ENCODE measurements at places on chromosomes 11 and 22. TPM values are rescaled to one million over a fixed set of nuclear protein-coding genes. Genes with fewer than 3 reads are reported as not detected.
A peak's percentile ranks its signal among the peaks of the same experiment; 100 is the strongest.

- DNase-seq: no peak
Measured at GRCh38 chr22:30201945-30202344, 44.6 kb downstream of the LIF start.

CHEK2 gene
- total RNA-seq: 44.2 TPM

GRCh38 chr11:1130276-1131032, 27.3 kb upstream of the MUC5AC start:
- no peak for DNase-seq

DNA sequence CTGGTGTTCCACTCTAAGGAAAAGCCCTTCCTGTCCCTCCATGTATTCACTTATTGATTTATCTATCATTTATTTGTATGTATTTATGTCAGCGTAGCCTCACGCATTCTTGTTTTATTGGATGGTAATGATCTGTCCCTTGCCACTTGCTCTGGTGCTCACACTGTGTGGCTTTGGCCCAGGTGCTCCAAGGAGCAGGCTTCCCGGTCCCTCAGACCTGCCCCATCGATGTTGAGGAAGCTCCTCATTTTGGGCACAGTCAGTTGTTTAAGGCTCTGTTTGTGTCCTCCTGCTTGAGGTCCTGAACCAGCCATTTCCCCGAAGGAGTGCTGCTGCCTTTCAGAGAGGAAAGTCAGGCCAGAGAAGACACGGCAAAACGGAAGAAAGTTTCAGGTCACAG, 1485.4 kb downstream of the TBC1D22A start:
- no peak for DNase-seq

DNA sequence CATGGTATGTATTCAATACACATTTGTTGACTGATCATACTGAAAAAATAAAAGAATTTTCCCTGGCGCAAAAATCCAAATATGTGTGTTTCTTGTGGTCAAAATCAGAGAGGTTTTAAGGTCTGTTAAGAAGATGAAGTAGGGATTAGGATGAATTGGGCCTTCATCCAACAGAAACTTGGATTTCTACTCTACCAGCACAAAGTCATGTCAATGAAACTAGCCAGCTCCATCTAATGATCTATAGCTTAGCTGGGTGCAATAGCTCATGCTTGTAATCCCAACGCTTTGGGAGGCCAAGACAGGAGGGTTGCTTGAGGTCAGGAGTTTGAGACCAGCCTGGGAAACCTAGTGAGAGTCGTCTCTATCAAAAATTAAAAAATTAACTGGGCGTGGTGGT, 65.5 kb downstream of the USP35 start:
- no peak for DNase-seq

GRCh38 chr11:36037031-36037430, 93.2 kb downstream of the LDLRAD3 start:
- no peak for DNase-seq

- peak; percentile 87 for DNase-seq
Measured at GRCh38 chr11:62542750-62543567, 3.6 kb downstream of the AHNAK start.

- no peak for DNase-seq
Measured at GRCh38 chr11:95506777-95507176, 275.8 kb upstream of the SESN3 start.

DNA sequence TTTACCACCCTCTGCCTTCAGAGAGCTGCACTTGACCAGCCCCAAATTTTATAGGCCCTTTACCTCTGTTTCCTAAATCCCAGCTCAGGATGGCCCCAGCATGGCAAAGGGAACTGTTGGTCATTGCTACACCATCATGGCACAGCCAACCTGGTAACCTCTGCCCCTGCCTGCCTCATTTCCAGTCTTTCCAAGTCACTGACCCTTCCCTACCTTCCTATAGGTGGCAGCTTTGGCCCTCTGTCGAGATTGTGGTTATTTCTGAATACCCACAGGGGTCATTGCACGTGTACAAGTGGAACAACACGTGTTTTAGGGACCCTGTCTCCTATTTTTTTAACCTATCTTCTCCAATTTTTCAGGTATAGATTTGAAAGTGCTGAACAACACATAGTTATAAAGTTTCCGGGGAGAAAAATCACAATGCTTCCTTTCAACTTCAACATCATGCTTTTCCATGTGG, 2.8 kb downstream of the GALNT18 start:
- DNase-seq: peak; percentile 7

ACRV1 gene
- total RNA-seq: not detected

DNA sequence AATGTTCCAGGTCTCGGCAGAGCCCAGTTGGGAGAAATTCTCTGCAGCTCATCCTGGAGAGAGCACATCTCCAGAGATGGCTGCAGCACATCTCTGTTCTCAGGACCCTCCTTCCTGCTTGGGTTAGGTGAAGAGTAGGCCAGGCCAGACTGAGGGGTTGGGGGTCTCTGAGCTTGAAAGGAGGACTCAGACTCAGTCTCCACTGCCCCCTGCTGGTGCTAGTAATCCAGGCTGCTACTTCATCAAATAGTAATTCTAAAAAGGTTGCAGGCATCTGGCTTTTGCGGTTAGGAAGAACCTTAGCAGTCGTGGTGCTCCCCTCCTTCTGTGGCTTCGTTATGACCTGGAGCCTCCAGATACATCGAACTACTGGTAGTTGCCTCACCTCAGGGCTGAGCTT, 9.7 kb downstream of the TUB start:
- peak; percentile 22 for DNase-seq

DNA sequence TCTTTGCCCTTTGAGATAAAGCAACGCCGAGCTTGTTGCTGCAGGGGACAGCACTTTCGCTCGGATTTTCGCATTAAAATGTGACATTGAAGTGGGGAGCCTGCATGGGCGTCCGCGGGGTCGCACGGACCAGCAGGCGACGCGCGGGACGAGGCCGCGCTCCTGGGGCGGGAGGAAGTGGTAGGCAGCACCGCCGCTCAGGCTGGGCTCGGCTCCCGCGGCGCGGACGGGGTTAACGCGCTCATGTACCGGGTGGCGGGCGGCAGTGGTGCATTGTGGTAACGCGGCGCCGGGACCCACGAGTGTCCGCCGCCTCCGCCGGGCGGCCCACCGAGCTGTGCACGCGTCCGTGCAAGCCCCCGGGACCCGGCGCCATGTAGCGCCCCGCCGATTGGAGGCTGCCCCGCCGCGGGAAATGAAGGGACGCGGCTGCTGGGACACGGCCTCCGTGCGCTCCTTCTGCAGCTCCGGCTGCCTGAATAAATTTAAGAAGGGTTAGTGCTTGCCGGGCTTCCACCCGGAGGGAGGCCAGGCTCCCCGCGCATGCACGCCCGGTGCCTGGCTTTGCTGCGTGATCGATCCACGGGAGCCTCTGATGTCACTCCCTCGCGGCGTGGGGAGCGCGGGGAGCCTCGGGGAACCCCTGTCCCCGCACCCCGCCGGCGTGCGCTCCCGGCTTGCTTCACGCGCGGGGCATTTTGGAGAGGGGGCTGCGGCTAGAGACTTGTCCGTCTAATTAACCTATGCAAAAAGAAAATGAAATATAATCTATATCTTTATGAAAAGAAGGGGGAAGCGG, 127.7 kb downstream of the OSBP2 start:
- no peak for DNase-seq

DNA sequence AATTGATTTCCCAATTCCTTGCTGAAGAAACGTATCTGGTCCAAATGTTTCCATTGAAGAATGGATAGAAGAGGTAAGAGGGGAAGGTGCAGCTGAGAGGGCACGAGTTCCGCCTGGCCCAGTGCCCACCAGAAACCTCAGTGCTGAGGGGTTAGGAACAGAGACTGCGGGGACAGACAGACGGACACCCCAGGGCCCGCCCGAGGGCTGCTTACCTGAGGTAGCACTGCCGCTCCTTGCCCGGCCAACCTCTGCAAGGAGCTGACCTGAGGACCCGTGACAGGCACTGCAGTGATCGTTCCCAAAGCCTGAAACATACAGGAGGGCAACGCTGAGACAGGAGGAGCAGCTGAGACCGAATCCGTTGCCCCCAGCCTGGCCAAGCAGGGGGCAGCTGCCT, 89.6 kb downstream of the PHF21B start:
- no peak for DNase-seq

- DNase-seq: no peak
Measured at GRCh38 chr22:45484742-45485141, 17.9 kb upstream of the FBLN1 start.

GRCh38 chr11:2268729-2269600, 1.4 kb downstream of the ASCL2 start:
- DNase-seq: peak; percentile 84

MGAT3 gene
- 11.5 TPM for total RNA-seq

CNTF gene
- total RNA-seq: 3.2 TPM

DNA sequence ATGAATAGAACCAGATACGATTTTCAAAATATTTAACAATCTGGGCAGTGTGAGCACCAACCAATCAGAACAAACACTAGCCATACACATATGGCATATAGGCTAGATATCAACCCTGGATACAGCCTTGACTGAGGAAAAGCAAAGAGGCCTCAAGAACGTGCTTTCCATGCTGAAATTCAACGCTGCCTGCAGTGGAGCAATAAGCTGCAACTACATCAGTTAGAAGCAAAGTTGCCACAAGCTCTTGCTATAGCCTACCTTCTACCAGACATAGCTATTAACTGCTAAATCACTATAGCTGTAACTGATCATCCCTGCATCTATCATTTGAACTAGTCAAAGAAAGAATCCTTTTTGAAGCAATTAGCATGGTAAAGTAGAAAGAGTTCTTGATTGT, 42.5 kb downstream of the DENND5A start:
- DNase-seq: no peak

DNA sequence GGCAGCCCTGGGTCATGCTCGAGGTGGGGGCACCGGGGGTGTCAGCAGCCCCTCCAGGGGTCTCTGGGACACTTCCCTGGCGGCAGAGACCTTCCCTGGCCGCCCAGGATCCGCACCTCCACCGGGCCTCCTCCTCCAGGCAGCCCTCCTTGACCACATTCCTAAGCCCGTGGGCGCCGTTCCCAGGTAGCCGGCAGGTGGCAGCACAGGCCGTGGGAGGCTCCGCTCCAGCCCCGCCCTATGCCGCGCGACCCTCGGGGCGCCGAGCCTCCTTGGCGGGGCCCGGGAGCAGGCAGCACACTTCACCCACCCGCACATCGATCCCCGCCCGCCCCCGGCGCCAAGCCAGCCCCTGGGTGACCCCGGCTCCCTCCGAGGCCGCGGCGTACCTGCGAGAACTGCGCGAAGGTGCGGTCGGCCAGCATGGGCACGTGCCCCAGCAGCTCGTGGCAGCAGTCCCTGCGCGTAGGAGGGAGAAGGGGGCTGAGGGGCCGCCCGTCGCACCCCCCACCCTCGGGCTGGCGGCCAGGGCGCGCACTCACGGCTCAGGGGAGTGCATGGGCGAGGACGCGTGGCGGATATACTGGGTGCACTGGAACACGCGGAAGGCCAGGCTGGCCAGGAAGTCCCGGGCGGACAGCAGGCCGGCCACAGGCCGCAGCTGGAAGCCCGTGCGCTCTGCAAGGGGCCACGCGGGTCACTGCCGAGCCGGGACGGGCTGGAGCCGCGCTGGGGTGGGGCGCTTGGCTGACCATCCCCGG, 5.3 kb upstream of the INS start:
- peak; percentile 76 for DNase-seq

ISX gene
- 0.07 TPM for total RNA-seq

GRCh38 chr11:35178873-35179272, 39.9 kb downstream of the CD44 start:
- DNase-seq: no peak

MUC5AC gene
- total RNA-seq: under 0.01 TPM

DCDC1 gene
- total RNA-seq: not detected

- DNase-seq: peak; percentile 62
Measured at GRCh38 chr22:26835929-26836528, 178.6 kb downstream of the MIAT start.

PARVG gene
- total RNA-seq: 0.20 TPM

DNA sequence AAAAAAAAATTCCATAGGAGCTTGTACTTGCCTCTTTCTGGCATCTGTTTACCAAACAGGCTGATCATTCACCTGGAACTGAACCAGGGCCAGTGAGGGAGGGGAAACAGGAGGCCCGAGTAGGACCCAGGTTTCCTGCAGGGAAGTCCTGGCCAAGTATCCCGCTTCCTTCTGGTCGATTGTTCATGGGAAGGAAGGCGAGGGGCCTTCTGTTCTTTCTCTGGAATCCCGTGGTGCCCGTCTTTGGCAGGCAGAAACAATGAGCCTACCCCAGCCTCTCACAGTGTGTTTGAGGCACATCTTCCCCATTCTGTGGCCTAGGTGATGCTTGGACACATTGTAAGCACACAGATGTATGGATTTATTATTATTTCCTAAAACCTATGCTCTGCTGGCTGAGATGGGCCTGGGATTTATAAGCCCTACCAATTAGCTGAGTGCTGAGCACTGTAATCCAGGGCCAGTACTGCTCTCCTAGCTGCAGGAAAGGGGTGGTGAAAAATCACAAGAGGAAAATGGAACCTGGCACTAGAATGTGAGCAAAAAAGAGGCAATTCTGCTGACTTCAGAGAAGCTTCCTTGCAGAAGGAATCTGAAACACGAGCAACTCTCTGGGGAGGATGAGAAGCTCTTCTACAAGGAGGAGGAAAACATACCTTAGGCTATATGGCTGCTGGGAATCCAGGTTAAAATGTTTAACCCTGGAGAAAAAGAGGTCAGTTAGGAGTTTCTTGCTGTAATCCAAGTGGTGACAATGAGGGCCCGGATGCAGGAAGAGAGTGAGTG, 53.5 kb downstream of the PRR5L start:
- no peak for DNase-seq

DNA sequence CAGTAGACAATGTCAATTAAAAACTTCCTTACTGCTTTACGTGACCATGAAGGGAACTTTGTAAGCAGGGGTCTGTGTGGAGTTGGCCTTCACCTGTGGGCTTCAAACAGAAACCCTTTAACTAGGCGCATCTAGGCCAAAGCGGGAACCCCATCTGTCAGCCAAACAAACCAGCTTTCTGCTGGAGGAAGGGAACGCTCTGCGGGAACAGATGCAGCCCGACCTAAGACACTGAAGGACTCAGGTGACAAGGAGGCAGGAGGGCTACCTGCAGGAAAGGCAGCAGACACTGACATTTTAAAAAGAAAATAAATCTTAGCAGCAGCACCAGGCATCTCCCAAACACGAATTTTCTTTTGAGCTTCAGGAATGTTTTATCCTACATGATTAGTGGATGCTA, 78.4 kb downstream of the CADM1 start:
- DNase-seq: no peak
